Cardiac ventricle fibroblast (primary cell): ENCODE measurements at places on chromosomes 16 and 17. TPM values are rescaled to one million over a fixed set of nuclear protein-coding genes. Genes with fewer than 3 reads are reported as not detected.

The SDK2 gene
- 0.19 and 0.49 TPM in 2 replicates for total RNA-seq

The PIGL gene
- 9.9 and 31.6 TPM in 2 replicates for total RNA-seq

The KREMEN2 gene
- total RNA-seq: not detected in 2 replicates

The KPNA2 gene
- 26.1 and 31.8 TPM in 2 replicates for total RNA-seq

The NPIPA3 gene
- total RNA-seq: not detected in 2 replicates

The TM4SF5 gene
- total RNA-seq: not detected in 2 replicates

The ZNF624 gene
- 2.9 and 8.9 TPM in 2 replicates for total RNA-seq
